ENCODE measurements at places on chromosomes 16 and 17.

GRCh38 chr17:2564877-2565276 is 28.6 kb upstream of the PAFAH1B1 start:
- no peak for DNase-seq

GRCh38 chr16:75062135-75062975 is 54.2 kb downstream of the LDHD start:
- no peak for DNase-seq

GRCh38 chr17:17508019-17508535 is 11.9 kb upstream of the RASD1 start:
- no peak for DNase-seq

- no peak for DNase-seq
Measured at GRCh38 chr16:15674571-15674970, 24.5 kb downstream of the NDE1 start.

GRCh38 chr17:58249270-58250133 is 11.1 kb downstream of the LPO start:
- DNase-seq, result no peak

DNA sequence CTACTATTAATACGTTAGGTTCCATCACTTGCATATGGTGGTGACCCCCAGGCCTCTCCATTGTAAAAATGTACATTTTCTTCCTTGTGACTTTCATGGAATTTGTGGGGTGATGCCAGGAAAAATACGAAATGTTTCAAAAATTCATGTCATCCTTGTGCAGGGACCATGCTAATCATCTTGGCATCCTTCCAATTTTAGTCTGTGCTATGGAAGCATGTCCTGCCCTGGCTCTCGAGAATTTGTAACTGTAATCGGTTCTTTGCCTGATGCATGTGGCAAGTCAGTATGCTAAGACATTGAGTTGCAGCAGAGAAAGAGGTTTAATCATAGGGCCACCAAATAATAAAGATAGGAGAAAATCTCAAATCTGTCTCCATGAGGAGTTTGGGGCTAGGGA is 14.3 kb upstream of the GINS3 start:
- no peak for DNase-seq

- peak; percentile 33 for DNase-seq
Measured at GRCh38 chr16:87145181-87146176, 171.7 kb downstream of the C16orf95 start.

DNA sequence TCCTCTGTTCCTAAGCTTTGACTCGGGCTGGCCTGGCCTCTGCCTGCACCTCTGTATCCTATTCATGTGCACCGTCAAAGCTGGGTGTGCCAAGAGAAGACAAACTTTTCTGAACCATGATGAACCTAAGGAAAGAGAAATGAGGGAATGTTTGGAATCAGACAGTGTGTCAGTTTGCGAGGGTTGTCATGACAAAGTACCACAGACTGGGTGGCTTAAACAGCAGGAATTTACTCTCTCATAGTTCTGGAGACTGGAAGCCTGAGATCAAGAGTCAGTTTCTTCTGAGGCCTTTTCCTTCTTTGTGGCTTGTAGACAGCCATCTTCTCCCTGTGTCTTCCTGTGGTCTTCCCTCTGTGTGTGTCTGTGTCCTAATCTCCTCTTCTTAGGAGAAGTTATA is 129.0 kb downstream of the KATNIP start:
- peak; percentile 5 for DNase-seq

DNA sequence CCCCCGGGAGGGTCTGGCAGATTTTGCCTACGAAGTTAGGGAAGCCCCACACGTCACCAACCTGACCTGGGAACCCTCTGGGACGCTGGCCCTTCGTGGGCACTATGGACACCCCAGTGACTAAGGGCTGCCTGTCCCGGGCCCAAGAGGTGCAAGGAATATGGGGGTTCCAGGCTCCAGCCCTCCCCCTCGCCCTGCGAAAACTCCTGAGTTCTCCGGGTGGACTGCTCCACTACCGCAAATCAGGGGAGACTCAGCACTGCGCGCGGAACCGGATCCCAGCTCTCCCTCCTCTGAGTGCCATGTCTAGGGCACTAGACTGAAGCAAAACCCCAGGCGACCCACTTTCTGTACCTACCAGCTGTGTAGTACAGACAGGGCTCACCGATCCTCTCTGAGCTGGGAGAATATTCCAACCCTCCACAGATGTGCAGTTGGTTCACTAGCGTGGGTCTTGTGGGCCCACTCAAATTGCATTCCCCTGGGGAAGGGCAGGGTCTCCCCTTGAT is at the start of gene ARL5C:
ARL5C (minus strand) TSS at position 321 of the 509 bp plus-strand sequence. CDS start 401 bp downstream, outside the sequence.
- no peak for DNase-seq

- DNase-seq, result no peak
Measured at GRCh38 chr17:77331301-77331864, 190.6 kb downstream of the SEC14L1 start.

- DNase-seq, result no peak
Measured at GRCh38 chr16:31438414-31438813, 4.2 kb downstream of the ZNF843 start.

- no peak for DNase-seq
Measured at GRCh38 chr16:81626181-81626674, 152.9 kb upstream of the PLCG2 start.

DNA sequence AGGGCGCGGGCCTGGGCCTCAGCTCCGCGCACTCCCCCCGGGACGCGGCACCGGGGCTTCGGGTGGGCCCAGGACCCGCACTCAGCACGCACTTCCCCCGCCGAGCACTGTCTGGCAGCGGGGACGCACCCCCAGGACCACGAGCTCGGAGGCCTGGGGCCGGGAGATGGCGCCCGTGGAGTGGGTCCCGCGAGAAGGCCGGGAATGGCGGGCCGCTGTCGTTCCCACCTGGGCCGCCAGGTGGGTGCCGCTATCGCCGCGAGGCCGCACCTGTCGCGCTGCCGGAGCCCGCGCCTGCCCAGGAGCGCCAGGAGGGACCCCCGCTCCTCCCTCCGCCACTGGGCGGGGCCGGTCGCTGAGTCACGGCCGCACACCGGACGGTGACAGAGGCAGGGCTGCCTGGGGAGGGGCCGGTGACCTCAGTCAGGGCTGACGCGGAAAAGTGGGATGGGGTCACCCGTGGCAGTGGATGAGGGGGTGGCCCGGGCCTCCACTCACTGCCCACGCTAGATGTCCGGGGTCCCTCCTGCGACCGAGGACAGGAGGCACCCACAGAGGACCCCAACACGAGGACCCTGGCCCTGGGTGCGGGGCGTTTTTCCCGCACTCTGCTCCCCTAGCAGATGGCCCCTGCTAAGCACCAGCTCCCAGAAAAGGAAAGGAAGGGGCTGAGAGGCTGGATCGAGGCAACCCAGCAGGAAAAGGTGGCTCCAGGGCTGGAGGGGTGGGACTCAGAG is 6.9 kb upstream of the ACTG1 start:
- no peak for DNase-seq

Data from AG09309 (cell line).